ENCODE measurements at places on chromosomes 5 and 9.

DNA sequence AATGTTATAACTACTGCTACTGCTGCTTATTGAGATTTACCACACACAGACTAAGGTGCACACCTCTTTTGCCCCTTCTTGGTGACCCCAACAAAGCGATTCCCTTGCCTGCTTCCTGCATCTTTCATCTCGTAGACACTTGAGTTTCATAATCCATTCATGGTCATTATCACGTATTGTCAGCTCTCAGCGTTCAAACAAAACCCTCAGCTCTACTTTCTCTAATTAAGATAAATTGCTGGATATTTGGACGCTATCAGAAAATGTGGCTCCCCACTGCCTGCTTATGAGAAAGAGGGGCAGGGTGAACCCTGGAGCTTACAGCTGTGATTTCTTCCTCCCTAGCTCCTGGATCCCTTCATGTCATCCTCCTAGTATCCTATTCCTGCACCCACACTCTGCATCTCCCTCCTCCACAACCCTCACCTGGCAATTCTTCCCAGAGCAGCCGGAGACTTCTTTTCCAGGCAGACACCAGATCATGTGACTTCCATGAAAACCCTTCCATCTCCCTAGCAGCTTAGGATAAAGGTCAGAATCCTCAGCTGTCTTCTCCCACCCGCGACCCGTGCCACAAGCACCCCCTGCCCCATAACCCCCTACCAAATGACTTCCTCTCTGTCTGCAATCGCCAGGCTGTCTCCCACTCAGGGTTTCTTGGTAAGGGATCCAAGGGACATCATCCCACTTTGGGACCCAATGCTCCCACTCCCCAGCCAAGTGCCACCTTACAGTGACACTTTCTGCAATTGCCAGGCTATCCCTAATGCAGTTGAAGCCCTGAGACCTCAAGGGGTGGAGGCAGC is 146.5 kb downstream of the NSG2 start:
- no peak for DNase-seq

DNA sequence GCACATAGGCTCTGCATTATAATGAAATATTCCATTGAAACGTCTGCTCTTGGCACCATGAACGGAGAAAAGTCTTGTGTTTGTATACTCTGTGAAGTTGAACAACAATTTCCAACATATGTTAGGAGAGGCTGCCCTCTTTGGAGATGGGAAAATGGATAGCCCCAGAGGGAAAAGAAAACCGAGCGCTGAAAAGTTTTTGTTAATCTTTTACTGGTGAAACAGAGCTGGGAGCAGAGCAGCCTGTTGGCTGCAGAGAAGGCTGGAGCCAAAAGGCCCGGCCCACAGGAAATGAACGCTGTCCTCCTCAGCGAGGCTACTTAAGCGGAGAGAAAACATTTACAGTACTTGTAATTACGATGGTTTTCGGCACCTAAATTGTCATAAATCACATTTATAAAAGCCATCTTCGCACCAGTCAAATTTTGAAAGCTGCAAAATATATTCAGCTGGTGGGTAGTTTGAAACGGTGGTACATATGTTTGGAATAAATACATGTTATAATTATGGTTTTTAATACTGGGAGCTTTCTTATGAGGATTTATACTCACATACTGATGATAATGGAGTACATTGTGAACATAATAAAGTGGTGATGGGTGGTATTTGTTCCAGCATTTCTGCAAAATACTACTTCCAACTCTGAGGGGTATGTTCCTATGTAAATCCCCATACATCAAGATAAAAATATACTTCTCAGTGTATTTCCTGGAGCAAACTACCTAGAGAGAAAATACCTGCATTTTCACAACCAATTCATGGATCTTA is 129.6 kb upstream of the CNTLN start:
- DNase-seq = no peak

DNA sequence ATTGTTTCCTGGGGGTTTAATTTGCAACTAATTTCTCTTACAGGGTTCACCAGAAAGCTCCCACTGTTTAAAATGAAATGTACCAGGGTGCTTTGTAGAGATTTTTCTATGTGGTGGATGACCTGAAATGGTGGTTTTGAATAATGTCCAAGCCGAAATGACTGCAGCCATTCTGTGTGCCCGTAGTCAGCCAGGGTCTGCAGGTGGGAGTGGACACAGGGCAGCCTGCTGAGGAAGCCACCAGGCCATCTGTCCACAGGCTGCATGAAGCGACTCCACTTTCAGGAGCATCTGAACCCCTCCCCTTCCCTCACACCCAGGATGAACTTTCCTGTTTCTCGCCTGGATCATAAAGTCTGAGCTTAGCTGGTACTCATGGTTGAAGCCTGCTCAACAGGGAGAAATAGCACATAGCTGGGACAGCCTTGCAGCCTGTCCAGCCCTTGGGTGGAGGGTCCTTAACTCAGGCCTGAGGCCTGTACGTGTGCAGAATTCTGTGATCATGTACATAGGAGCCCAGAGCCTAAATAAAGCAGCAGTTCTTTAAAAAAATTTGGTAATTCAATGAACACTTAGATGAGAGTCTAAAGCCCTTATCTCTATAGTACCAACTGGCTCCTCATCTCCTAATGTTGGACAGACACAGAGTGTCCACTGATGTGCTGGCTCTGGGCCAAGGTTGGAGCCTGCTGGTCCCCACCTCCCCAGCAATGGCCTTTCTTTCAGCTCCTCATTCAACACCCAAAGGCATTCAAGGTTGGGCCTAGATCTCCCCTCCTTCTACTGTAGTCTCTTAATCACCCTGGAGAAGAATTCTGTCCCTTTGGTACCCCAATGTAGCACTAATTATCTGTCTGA is 72.8 kb downstream of the SHB start:
- DNase-seq = no peak

DNA sequence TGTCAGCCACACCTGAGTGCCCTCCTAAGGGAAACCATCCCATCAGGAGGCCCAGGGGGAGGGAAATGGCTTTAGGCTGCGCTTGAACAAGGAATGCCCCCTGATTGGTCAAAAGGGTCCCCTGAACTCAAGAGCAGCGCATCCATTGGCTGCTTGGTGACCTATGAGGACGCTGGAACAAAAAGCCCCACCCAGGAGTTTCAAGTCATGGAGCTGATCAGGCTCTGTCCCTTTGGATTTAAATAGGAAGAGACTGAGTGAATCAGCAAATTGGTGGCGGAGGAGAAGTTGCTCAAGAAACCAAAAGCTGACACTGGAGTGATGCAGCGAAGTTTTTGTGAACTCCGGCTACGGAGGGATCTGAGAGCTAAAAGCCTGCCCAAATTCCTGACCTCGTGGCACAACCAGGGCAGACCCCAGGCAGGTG is 66.7 kb downstream of the SMIM23 start:
- DNase-seq = no peak

DNA sequence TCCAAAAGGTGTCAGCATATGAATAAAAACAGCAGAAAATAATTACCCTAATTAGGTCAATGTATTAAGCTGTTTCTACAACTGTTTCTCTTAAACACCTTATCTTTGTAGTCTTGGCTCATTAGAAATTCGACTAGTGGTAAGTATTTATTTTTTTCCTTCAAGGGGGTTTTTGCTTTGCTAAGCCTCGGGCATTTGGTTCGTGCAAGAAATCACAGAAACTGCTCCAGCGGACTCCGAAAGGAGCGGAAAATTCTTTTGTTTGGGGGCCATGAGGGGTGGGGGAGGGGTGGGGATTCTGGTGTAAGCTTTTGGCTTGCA is 757 bp downstream of the ZBED3 start:
- no peak for DNase-seq

GRCh38 chr9:100082782-100083181 is 16.0 kb downstream of the ERP44 start:
- no peak for DNase-seq

GRCh38 chr5:167528651-167529050 is 762.8 kb upstream of the WWC1 start:
- no peak for DNase-seq

DNA sequence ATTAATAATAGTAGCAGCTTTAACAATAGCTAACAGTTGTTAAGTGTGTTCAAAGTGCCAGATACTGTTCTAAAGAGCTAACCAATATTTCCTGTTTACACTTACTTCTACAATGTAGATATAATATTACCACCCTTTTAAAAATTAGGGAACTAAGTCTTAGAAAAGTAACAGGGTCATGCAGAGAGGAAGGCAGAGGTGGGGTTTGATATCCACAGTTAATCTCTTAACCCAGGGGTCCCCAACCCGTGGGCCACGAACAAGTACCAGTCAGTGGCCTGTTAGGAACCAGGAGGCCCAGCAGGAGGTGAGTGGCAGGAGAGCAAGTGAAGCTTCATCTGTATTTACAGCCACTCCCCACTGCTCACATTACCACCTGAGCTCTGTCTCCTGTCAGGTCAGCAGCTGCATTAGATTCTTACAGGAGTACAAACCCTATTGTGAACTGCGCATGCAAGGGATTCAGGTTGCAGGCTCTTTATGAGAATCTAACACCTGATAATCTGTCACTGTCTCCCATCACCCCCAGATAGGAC is 89.1 kb downstream of the ACTL7B start:
- no peak for DNase-seq

DNA sequence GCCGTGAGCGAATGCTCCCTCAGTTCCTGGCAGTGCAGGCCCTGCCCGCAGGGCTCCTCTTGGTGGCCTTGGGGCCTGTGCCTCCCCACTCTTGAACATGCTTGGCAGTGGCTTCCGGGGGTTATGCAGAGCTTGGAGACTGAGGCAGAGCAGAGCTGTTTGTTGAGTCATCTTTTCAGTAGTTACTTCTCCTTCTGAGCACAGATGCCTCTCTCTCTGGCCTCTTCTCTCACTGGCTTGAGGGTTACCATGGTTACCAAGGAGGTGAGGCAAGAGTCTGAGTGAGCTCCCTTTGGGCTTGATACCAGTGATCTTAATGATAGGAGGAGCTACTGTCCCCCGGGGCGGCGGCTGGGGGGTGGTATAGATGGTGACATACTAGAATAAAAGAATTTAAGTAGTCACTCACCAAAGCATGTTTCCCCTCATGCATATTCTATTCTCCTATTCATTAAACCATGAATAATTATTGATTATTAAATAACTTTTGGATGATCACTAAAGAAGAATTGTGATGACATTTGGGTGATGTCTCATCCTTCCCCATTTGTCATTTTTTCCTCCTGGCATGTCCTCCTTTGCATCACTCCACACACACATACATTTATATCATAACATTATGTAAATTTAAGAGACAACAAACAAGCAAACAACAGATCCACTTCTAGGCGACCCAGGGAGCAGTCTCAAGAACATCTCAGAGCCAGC is 111.1 kb downstream of the ARHGAP26 start:
- DNase-seq = no peak

GRCh38 chr9:109319017-109319625 is 1.7 kb downstream of the EPB41L4B start:
- DNase-seq = no peak

DNA sequence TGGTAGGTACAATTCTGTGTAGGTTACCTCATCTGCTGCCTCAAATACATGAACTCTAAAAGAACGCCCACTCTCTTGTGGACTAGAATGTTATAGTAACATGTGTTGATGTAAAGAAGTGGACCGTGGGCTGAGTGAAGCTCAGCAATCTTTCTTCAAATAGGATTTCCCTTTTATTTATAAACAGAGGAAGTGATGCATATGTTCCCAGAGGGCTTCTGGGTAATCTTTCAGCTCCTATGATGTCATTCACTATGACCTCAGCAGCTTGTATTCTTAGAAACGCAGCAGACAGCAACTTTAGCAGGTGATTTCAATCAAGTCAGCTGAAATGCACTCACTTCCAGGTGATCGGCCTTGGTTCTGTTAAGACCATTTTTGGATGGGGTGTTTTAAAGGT is 14.4 kb downstream of the F2RL2 start:
- DNase-seq = no peak

- DNase-seq = no peak
Observed at GRCh38 chr5:89450149-89450538, 567.2 kb upstream of the MEF2C start.

- no peak for DNase-seq
Observed at GRCh38 chr9:98378206-98378780, 122.8 kb upstream of the TBC1D2 start.

DNA sequence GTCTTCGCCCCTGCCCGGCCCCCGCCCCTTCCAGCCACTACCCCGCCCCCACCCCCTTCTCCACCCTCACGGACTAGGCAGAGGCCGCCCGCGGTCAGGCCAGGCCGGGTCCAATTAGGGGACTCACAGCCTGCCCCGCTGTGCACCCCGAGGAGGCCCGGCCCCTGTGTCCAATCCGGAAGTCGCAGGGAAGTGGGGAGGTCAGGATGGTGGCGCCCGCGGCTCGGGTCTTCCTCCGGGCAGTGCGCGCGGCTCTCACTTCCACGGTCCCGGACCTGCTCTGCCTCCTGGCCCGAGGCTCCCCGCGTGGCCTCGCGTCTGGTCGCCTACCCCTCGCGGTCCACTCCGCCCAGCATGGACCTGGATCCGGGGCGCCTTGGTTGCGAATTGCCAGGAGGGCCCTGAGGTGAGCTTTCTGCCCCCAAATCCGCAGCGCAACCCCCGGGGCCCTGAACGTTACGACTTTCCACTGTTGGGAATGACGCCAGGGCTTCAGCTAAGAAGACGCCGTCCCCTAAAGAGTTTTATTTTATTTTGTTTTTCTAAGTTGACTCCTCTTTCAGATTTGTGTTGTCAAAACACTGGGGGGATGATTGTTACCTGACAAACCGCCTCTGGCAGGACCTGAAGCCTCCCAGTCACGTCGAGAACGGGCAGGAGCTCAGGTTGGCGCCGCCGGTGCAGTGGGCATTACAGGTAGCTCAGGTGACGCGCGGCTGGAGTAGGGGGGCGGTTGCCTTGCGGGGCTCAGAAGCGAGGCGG is 763 bp upstream of the IRX2 start:
- DNase-seq = no peak

- DNase-seq = no peak
Observed at GRCh38 chr9:136596630-136597031, 50.8 kb upstream of the NOTCH1 start.

DNA sequence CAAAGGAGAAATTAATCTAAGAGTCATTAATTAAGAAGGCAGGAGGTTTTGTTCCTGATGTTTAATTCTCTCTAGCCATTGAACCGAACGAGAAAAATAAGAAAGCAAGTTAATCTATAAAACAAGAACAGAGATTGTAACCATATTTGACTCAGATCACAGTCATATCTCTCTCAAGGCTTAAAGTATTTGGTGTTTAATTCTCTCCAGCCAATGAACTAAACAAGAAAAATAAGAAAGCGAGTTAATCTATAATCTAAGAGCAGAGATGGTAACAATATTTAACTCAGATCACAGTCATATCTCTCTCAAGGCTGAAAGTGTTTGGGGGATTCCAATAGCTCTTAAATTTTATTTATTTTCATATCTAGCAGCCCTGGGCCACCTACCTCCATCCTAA is 74.4 kb upstream of the SHISAL2B start:
- no peak for DNase-seq

All from Jurkat, Clone E6-1 (cell line).